ENCODE measurements at places on chromosomes 1 and 21.

- DNase-seq, result no peak
Measured at GRCh38 chr1:181493885-181494284, 10.6 kb downstream of the CACNA1E start.

DNA sequence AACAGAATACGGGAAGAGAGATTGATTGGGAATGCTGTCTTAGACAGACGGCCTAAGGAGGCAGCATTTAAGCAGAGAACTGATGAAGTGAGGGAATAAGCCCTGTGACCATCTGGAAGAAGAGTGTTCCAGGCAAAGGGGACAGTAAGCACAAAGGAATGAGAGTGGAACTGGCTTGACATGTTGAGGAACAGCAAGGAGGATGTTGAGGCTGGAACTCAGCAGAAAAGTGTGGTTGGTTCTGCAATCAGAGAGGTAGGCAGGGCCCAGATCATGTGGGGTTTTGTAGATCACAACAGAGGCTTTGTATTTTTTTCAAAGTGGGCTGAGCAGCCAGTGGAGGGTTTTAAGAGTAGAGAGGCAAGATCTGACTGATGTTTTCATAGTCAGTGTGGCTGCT is 157.4 kb downstream of the DNM3 start:
- DNase-seq, result no peak

- DNase-seq, result no peak
Measured at GRCh38 chr1:47948126-47948525, 49.1 kb downstream of the TRABD2B start.

DNA sequence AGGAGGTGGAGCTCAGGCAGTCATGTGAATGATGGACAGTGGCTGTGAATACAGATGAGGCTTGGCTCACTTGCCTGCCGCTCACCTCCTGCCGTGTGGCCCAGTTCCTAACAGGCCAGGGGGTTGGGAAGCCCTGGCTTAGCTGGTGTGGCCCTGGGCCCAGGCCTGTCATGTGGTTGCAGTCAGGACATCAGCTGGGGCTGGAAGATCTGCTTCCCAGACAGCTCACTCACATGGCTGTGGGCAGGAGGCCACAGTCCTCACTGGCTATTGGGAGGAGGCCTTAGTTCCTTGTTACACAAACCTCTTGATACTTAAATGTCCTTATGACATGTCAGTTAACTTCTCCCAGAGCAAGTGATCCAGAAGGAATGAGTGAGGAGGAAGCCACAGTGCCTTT is 138.8 kb upstream of the CSF3R start:
- no peak for DNase-seq

- no peak for DNase-seq
Measured at GRCh38 chr1:29166291-29166878, 15.3 kb downstream of the SRSF4 start.

DNA sequence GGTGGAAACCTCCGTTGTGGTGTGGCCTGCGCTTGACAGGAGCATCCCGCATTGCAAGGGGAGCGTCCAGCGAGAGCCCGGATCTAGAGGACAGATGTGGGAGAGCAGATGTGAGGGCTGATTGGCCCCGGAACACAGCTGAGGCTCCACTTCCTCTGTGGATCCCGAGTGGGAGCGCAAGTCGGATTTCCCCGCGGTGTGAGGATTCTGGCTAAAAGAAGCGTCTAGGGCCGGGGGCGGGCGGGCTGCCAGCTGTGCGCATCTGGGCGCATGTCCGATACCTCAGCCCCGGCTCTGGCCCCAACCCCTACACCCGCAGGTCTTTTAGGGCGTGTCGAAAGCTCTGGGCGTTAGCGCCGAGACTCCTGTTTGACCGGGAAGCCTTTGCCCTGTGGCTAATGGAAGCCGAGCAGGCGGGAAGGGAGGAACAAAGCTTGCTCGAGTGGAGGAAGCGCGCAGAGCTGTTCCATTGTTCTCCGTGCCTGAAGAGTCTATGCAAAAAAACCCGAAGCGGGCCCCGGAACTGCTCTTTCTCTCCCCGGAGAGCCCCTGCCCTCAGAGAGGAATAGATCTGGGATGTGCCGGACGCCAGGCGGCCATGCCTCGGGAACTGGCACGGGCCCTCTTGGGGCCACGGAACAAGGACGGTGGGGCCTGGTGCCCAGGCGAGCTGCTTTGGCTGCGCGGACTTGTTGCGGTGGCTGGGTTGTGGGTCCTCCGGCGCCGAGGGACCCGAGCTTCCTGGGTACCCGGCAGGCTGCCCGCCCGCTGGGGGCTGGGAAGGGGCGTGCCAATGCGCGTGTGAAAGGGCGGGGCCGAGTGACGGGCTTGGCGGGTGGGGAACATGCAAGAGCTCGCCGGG is 111.1 kb downstream of the NAV1 start:
- no peak for DNase-seq

GRCh38 chr1:225748529-225748928 is 29.1 kb upstream of the SRP9 start:
- DNase-seq, result no peak

GRCh38 chr1:12618965-12619791 is 1.2 kb upstream of the DHRS3 start:
- peak; percentile 58 for DNase-seq

DNA sequence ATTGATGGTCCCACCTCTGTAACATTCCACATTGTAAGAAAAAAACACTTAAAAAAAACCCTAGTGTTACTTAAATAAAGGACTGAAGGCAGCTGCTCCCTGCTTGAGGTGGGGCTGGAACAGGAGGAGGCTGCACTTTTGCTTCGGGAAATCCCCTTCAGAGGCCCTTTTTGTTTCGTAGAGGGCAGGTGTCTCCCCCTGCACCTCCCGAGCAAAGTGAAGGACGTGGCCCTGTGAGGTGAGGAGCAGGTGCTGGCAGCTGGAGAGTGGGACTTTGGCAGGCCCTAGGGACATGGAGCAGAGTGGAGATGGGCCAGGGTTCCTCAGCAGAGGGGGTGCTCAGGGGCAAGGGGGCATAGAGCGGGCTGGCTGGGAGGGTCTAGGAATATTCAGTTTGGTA is 33.4 kb upstream of the WNT4 start:
- peak; percentile 50 for DNase-seq

- no peak for DNase-seq
Measured at GRCh38 chr21:36695671-36696389, 3.1 kb upstream of the SIM2 start.

DNA sequence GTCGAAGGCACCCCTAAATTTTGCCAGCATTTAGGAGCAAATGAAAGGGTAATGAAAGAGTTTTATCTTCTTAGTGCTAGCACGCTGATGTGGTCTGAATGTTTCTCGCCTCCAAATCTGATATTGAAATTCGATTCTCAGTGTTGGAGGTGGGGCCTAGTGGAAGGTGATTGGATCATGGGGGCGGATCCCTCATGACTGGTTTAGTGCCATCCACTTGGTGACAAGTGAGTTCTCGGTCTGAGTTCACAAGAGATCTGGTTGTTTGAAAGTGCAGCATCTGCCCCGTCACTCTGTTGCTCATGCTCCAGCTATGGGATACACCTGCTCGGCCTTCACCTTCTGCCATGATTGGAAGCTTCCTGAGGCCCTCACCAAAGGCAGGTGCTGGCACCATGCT is 75.1 kb upstream of the ZBTB40 start:
- DNase-seq, result no peak

GRCh38 chr1:245388687-245389086 is 233.9 kb downstream of the KIF26B start:
- no peak for DNase-seq

- DNase-seq, result no peak
Measured at GRCh38 chr21:37944496-37944895, 28.2 kb upstream of the KCNJ6 start.

DNA sequence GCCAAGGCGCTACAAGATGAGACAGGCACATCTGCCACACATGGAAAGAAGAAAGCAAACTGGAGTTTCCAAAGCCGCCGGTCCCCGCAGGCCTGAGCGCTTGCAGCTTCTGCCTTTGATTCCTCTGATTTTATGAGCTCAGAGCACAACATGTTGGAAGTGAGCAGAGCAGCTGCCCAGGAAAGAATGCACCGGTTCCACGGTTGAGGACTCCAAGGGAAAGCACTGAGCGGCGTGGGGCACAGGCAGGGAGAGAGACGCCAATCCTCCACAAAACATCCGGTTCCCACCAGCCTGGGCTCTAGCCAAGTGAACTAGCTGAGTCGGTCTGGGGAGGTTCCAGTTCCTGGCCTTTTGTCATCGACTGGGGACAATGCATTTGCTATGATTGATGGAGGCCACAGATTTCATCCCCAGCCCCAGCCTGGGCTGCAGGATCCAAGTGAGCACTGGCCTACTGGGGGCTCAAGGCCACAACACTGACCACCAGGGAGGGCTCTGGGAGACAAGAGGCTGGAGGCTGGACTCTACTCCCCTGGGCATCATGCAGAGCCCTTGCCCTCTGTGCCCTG is 253.1 kb upstream of the IRF2BP2 start:
- DNase-seq, result no peak

DNA sequence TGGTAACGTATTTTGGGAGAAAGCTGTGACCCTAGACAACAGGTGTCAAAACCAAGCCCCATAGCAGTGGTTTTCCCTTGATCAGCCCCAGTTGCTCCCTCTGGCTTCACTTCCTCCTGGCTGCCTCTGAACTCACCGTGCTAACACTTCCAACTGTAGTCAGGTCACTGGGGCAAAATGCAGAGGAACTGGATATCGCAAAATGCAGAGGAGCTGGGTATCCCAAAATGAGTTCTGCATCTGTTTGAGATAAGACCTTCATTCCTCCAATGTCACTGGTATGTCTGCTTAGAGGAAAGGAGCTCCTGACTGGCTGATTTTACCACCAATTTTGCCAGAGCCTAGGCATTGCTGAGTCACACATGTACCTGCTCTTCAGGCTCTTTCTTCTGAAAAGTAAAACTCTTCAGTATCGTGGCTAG is 19.6 kb upstream of the TACSTD2 start:
- DNase-seq, result no peak

DNA sequence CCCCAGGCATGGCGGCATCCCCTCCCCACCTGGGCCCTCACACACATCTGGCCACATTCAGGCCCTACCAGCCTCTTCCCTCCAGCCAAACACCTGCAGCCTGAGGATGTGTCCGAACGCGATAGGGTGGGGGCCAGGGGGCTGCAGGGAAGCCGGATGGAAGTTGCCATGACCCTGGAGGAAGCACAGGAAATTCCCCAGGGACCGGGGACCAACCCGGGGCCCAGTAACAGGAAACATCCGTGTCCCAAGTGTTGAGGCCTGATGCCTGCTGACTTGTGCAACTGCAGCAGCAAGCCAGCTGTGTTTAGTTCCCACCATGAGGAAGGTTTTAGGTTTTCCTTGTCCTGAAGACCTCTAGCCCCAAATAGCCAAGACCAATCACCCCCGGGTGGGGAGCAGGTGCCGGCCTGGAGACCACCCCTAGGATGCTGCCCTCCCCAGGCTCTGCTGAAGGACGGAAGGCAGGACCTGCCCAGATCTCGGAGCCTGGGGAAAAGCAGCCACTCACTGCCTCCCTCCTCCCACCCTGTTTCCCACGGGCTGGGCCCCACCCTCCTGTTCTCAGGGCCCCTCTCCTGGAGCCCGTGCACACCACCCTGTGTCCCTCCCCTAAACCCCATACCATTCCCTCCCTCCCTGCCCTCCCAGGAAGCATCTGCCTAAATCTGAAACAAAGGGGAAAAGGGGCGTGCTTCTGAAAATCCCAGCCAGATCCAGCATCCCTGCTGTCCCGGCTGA is 29.8 kb downstream of the MEGF6 start:
- DNase-seq, result no peak

DNA sequence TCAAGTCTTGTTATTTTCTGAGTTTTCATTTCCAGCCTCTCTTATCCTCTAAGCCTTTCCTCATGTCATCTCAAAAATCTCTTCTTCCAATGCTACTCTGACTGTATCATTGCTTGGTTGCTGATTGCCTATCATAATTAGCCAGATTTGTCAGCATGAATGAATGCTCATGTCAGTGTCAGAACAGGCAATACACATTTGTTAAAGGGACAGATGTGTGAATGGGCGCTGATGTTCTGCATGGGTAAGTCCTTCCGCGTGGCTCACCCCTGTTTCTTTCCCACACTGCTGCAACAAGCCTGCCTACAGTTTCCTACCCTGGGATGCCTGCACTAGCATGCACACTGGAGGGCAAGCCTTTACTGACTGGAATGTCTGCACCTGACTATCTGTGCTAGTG is 100.6 kb downstream of the RHOU start:
- no peak for DNase-seq

DNA sequence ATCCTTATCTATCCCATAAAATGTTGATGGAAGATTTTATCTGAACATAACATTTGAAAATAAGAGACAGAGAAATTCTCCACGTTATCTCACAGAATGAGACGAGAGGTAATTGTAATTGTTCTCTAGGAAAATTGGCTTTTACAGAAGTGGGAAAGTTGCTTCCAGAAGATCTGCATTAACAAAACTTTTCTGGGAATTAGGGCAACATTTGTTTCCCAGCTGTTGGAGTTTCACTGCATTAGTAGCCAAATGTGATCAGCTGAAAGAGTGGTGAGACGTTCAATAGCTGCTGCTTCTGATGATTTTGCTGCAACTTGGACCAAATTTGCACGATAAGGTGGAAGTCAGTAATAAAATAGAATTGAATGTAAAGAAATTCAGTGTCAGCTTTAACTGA is 7.6 kb downstream of the CHODL start:
- DNase-seq, result no peak

GRCh38 chr1:19035377-19036040 is 79.0 kb upstream of the IFFO2 start:
- no peak for DNase-seq

- DNase-seq, result no peak
Measured at GRCh38 chr1:9341301-9341845, 48.7 kb downstream of the SPSB1 start.

DNA sequence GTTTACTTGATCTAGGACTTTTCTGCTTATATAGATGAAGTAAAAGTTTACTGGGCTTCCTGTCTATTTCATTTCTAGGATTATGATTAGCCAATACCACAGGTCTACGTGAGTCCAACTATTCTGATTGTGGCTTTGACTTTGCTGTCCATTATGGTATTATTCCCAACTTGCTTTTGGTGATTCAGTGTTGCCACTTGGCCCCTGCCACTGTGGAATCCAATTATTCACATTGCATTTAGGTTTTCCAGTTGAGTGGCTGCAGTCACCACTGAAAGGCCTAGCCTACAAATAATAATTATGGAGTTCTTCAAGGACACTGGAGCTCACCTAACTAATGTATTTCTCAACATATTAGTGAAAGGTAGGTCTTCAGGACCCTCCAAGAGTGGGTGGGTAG is 574.3 kb upstream of the USP24 start:
- DNase-seq, result no peak

- DNase-seq, result no peak
Measured at GRCh38 chr1:22615886-22616285, 20.5 kb upstream of the C1QA start.

- no peak for DNase-seq
Measured at GRCh38 chr1:205049479-205049878, 6.5 kb downstream of the CNTN2 start.

GRCh38 chr21:32921632-32922230 is 104.0 kb upstream of the OLIG2 start:
- peak; percentile 14 for DNase-seq

GRCh38 chr21:33259428-33259827 is 6.7 kb upstream of the IL10RB start:
- no peak for DNase-seq

GRCh38 chr1:179141592-179142251 is 59.9 kb downstream of the TOR3A start:
- no peak for DNase-seq

DNA sequence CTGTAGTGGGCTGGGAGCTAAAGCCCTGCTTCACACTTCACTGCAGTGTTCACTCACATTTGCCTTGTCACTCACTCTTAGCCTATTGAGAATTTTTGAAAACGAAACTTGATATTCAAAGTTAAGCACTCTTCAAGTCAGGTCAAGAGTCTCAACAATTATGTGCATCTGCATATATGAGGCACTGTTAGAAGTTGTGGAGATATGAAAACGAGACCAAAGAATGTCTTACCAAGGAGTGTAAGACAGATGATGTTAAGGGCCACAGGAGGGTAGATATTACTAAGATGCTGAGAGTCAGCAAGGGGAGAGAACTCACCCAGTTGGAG is 64.7 kb upstream of the GJA8 start:
- no peak for DNase-seq
